Activated CD8-positive, alpha-beta memory T cell treated with anti-CD3 and anti-CD28 coated beads, Interleukin-2, amount 50 U/mL, for 4 hours (primary cell): ENCODE measurements at places on chromosomes 1 and 21.
A peak's percentile ranks its signal among the peaks of the same experiment; 100 is the strongest.

DNA sequence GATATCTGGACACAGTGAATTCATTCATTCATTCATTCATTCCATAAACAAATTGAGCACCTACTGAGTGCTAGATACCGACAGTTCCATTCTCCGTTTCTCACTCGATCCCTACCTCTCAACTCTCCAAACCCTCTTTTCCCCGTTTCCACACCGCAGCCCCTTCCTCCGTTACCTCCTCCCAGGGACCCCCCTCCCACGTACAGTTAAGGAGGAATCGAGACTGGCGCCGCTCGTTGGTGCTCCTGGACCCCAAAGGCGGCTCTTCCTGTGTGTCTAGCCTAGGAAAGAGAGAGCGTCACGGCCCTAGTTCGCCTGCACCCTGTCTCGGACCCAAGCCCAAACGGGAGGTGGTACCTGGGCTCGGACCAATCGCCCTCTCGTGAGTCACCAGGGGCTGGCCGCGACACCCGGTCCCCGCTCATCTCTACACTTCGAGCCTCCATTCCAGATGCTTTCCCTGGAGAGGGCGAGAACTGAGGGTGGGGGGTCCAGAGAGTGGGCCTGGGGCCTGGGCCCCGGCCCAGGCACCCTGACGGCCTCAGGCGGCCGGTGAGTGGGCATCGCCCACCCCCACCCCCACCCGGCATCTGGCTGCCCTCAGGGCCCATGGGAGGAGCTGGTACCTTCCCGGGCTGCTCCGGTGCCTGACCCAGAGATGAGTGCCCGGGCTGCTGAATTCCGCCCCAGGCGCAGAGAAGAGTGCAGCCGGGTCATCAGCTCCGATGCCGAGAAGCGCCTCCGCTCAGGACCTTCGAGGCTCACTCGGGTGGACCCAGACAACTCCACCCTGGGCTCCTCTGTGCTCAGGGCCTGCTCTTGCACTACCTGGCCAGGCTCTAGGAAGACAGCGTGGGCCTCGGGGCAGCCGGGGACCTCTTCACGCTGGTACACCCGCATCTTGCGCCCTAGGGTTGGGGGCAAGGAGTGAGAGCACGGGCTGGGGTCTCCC is 4.9 kb downstream of the ARHGEF19 start:
- DNase-seq = no peak

DNA sequence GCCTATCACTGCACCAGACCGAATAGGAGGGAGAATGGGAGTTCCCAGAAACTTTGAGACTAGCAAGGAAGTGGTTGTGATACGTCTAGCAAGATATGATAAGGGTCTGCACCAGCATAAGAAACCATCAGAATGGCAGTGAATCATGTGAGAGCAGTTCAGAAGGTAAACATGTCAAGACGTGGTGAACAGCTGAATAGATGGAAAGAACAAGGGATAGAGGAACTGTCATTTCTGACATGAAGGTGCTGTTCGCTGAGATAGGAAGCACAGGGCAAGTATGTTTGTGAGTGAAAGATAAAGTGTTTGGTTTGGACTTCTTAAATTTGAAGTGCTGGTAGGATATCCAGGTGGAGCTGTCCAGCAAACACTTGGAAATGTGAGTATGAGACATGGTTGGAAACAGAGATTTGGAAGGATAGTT is 1.1 kb upstream of the AGO1 start:
- no peak for DNase-seq

DNA sequence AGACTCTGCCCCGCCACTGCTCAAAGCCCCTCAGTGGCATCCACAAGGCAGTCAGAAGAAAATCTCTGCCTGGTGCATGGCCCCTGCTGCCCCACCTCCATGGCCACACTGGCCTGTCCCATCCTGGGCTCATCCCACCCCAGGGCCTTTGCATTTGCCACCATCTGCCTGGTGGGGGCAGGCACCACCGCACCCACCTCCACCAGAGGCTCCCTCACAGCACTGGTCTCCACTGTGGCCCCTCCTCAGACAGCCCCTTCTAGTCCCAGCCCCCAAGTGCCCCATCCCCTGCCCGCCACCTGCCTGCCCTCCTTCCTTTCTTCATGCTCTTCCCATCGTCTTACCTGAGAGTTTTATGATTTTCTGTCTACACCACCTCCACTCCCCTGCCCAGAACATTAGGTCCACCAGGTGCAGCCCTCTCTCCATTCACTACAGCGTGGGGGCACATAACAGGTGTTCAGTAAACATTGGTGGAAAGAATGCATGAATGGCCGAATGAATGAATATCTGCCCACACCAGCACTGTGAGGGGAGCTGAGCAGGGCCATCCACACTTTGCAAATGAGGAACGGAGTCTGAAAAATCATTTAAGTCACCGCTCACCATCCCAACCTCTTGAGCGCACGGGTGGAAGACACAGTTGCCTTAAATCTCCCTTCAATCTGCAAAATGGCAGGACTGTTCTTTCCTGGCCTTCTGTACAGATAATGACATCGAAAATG is 2.1 kb downstream of the PRDM15 start:
- no peak for DNase-seq

GRCh38 chr1:201781437-201781836 is 47.5 kb upstream of the IPO9 start:
- DNase-seq = no peak

DNA sequence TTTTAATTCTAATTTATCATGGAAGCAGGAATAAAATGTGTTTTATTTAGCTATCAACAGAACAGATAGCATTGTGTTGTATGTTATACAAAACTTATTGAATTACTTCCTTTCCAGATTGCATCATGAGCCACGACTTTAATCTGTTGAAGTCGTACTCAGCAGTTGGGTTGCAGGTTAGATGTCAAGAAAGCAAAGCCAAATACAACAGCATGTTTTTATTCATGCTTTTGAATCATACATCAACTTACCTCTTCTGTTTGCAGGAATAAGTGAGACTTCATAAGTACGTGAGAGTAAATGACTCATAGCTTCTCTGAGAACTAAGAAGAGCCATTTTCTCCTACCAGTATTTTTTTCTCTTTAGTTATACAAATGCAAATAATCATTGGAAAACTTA is 110.8 kb upstream of the ADGRL4 start:
- no peak for DNase-seq

GRCh38 chr1:209583408-209583807 is at the start of gene CAMK1G:
Gene CAMK1G (plus strand): TSS chr1:209583714. CDS start chr1:209594984, 11,270 bp downstream.
- no peak for DNase-seq

DNA sequence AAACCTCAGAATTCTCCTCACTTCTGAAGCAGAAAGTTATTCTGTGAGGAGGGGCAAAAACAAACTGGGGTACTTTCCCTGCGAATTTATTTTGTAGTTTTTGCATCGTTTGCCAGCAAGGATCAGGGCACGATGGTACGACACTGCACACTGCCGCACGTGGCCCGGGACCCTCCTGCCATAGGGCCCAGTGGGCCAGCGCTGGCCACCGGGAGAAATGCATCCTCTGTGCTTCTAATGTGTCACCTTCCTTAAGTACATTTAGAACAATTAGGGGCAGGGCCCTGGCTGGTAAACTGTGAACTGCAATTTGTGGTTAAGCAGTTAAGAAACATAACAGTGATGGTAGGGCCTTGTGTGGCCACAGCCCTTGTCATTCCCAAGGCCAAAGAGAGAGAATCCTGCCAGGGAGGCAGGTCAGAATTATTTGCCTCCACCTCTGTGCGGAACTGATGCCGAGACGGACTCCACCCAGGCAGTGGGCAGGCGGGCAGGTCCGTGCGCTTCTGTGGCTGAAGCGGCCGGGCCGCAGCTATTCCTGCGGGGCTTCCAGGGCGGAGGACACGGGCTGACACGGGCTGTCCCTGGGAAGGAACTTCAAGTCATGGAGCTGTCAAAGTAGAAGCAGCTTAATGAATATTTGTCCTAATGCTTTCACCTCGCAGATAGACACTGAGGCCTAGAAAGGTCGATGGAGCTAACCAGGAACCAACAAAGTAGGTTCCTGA is 12.5 kb downstream of the GPR137B start:
- DNase-seq = no peak

DNA sequence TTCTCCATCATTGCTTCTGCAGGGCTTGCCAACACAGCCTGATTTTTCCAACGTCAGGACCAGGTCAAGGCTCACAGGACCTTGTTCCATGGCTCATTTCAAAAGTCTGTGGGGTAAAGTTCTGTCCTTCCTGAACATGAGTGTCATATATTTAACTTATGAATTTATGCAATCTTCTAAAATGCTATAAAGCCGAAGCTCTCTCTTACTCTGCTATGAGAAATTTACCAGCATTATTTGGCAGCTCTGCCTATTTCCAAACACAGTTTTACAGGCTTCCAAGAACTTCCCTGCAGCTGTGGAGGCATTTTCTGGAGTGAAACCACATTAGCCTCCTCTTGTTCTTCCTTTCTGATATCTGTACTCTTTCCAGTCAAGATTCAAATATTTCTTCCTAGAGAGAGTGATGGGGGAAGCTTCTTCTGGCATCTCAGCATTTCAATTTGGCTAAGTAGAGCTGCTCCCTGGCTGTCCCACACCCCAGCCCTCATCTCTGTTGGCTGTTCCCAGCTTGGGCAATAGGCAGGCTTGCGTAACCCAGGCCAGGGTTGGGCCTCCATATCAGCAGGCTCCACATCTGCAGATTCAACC is 15.6 kb upstream of the HMGCS2 start:
- no peak for DNase-seq

- no peak for DNase-seq
These were observed 630.4 kb downstream of the PTPRC start for GRCh38 chr1:199269241-199269640.

GRCh38 chr1:211831558-211832323 is 1.2 kb upstream of the LPGAT1 start:
- no peak for DNase-seq

- DNase-seq = no peak
These were observed 174.8 kb downstream of the PLPP3 start for GRCh38 chr1:56404561-56405030.

GRCh38 chr1:55010194-55010886 is 11.6 kb downstream of the BSND start:
- DNase-seq = no peak

DNA sequence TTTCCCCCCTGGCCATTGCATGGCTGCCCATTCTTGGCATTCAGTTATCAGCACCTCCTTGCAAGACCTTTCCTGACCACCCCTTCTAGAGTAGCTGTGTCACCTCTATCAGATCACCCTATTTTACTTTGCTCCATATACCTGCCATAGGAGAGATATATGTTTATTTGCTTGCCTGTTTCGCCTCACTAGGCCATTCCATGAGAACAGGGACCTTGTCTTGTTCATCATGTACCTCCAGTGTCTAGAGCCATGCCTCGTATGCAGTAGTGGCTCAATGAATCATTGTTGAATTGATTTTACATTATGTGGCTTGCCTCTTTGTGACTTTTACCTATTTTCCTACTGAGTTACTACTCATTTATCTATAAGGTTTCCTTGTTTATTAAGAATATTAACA is 26.4 kb upstream of the PADI2 start:
- DNase-seq = no peak

GRCh38 chr1:24906760-24907490 is 23.2 kb downstream of the RUNX3 start:
- no peak for DNase-seq

- DNase-seq = no peak
These were observed 46.7 kb downstream of the CAPZB start for GRCh38 chr1:19438516-19439195.

GRCh38 chr1:17438318-17439249 is 893 bp downstream of the RCC2 start:
- DNase-seq = peak; percentile 77

GRCh38 chr1:203726417-203726867 is 38.5 kb upstream of the LAX1 start:
- no peak for DNase-seq

DNA sequence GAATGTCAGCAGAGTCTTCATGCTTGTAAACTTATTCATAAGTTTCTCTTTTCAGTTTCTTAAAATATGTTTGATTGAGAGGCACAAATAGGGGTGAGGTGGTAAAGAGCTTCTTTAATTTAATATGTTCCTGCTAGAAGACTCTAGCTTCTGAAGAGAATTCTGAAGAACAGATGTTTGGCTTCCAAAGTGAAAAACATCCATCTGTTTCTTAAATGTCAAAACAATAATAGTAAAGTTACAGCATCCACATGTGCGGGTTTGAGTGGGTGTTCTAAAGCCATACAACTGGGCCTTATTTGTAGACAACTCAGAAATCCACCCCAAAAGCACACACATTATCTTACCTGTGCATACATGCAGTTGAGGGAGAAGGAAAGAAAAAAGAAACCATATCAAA is 144.0 kb upstream of the ADGRL4 start:
- no peak for DNase-seq

- no peak for DNase-seq
These were observed 8.9 kb upstream of the RHBDL2 start for GRCh38 chr1:38950553-38950952.

DNA sequence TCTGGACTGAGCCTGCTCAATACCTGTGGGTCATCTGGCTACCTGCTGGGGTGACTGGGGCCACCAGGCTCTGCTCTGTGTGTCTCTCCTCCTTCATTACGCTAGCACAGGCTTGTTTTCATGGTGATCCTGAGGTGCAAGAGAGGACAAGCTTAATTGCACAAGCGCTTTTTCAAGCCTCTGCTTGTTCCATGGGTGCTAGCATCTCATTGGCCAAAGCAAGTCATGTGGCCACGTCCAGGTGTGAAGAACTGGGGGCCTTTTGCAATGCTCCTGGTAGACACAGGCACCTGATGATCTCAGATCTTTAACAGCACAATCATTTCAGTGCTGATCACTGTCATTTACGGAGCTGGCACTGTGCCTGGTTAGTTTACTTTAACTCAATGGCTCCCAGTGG is 114.6 kb downstream of the KAZN start:
- DNase-seq = no peak

GRCh38 chr1:111990878-111991718 is 1.6 kb upstream of the KCND3 start:
- DNase-seq = no peak

- DNase-seq = no peak
These were observed 17.6 kb upstream of the ARF1 start for GRCh38 chr1:228064741-228065542.

DNA sequence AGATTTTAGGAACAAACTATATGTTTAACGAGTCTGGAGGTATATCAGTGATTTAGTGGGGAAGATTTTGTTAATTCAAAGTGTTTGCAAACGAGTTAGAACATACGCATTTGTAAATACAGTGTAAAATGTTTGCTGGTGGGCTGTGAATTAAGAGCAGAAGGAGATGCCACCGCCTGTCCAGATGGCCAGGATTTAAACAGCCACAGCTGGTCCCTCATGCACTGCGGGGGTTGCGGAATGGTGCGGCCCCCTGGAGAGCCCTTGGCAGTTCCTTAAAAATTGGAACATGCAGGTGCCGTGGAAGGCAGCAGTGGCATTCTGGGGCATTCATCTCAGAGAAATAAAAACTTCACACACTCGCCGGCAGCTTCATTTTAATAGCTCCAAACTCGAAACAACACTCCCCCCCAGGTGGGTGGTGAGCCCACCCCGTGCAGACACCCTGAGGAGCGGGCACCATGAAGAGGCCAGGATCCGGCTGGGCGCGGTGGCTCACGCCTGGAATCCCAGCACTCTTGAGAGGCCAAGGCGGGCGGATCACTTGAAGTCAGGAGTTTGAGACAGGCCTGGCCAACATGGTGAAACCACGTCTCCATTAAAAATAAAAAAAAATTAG is 3.5 kb upstream of the C1orf159 start:
- DNase-seq = no peak

GRCh38 chr1:209539576-209539975 is 43.9 kb upstream of the CAMK1G start:
- DNase-seq = no peak

GRCh38 chr21:42093991-42094421 is 22.9 kb downstream of the UMODL1 start:
- no peak for DNase-seq

GRCh38 chr21:27024971-27025370 is 58.1 kb upstream of the ADAMTS5 start:
- no peak for DNase-seq
